ENCODE measurements at places on chromosomes 4 and X. TPM values are rescaled to one million over a fixed set of nuclear protein-coding genes. Genes with fewer than 3 reads are reported as not detected.

DNA sequence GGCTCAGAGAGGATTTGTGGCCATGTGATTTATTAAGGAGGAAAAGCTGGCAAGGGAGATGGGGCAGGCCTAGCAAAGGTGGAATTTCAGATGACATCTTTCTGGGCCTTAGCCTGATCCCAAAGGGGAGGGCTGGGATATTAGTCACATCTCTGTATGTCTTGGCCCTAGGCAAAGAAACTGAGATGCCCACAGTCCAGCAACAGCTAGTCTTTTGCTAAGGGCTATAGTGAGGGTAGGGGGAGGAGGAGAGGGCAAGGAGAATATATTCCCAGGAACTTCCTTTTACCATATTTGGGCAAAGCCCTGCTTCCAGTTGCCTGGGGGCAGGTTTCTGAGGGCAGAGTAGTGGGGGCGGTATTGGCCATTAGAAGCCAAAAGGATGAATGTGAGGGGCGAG lies 209.8 kb upstream of the NR3C2 start:
- no peak for DNase-seq

- no peak for DNase-seq
Measured at GRCh38 chr4:98557194-98557892, 101.1 kb downstream of the TSPAN5 start.

DNA sequence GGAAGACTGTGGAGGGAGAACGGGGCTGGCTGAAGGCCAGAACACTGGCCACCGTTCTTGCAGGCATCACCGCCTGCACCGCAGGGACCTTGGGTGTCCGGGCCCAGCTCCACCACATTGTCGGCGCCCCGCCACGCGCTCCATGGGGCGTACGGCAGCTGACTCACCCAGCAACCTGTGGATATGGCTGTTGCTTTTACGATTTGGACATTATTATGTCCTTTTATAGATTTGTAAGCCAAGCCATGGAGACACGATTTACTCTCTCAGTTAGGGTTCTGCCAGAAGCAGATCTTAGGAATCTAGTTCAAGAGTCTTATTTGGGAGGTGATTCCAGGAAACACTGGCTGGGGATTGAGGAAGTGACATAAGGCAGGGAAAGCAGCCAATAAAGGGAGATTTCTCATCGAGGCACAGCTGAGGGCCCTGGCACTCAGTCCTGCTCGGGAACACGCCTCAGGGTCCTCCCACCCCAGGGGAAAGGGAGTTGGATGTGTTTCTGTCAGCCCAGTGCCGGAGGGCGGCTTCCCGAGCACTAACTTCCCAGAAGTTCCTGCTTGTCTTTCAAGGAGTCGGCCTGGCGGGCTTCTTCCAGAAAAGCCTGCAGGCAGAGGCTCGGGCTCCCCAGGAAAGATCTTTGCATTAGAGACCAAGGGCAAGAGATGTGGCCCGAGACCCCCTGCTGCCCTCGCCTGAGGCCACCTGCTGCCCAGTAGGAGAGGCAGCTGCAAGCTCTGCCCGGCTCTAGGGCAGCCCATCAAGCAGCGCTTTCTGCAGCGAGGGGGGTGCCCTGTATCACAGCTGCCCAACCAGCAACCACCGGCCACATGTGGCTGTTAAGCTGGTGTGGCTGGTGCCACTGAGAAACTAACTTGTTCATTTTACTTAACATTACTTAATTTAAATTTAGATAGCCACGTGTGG lies 52.9 kb downstream of the CRMP1 start:
- peak; percentile 78 for DNase-seq

- DNase-seq = no peak
Measured at GRCh38 chr4:14049946-14050345, 422.4 kb upstream of the BOD1L1 start.

- no peak for DNase-seq
Measured at GRCh38 chr4:86641516-86642090, 47.5 kb downstream of the PTPN13 start.

DNA sequence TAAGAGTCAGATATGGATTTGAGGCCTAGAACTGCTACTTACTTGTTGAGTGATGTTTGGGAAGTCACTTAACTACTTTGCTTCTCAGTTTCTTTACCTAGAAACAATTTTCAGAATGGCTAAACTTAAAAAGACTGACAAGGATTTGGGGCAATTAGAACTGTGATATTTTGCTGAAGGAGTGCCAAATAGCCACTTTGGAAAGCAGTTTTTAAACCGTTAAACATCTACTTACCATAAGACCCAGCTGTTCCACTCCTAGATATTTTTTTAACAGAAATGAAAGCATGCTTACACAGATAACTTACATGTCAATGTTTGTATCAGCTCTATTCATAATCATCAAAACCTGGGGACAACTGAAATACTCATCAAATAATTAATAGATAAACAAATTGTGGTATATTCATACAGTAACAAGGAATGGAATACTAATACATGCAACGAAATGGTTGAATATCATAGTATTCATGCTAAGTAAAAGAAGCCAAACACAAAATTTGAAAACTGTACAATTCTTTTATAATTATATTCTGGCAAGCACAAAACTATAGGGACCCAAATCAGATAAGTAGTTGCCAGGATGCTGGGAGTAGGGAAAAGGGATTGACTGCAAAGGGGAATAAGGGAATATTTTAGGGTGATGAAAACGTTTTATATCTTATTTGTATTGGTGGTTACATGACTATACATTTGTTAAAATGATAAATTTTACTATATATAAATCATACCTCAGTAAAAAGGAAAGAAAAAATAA lies 24.0 kb downstream of the RPA4 start:
- DNase-seq = peak; percentile 43

DNA sequence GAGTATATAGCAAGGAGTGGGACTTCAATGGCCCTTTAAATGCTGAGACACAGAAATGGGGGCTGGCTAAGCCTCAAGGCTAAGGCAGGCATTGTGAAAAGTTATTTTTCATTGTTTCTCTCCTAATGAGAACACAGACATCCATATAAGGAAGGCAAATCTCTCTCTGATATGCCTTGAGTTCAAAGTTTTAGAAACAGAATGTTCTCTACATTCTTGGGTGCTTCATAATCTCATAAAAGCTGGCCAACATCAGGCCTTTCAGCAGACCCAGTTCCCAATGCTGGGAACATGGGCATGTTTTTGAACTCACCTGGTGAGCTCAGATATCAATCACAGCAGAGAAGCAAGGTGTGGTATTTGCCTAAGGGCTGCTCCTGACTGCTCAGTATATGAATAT lies 19.4 kb upstream of the RAB40A start:
- no peak for DNase-seq

The MXRA5 gene
- 0.67 TPM for polyA plus RNA-seq

The PABPC5 gene
- polyA plus RNA-seq = 8.2 TPM

The ODAM gene
- polyA plus RNA-seq = 19.7 TPM
